Fibroblast of gingiva (primary cell): ENCODE measurements at places on chromosomes 4 and X.

DNA sequence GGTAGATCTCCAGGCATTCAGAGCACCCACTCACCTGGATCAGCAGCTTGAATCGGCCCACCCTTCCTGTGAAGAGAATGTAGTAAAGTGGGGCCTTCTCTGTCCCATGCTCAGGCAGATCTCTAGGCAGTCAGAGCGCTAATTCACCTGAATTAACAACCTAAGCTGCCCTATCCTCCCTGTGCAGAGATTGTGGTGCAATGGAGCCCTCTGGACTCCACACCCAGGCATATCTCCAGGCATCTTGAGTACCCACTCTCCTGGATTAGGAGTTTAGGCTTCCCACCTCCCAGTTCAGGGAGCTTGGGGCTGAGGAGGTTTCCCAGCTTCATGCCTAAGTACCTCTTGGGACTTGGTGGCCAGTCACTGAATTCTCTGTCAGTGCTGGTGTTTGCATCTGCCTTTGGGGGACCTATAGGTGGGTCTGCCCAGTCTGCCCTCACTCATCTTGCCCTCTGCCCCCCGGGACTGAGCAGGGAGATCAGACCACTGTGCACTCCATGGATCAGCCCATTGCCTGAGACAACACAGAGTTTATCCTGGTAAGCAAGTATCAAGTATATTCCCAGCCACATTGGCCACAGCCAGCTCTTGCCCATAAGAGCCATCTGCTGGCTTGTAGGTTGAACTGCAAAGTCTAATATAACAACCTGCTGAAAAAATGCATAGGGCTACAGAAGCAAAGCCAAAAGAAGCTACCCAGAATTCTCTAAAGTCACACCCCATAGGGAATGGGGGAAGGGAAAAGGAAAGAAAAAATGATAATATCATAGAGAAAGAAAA lies 372.9 kb downstream of the KLHL13 start:
- DNase-seq = no peak

GRCh38 chrX:136261321-136261720 lies 10.1 kb upstream of the MAP7D3 start:
- no peak for DNase-seq

- no peak for DNase-seq
These were observed 475.5 kb downstream of the CCSER1 start for GRCh38 chr4:90602726-90603125.

- DNase-seq = no peak
These were observed 68.3 kb downstream of the PALLD start for GRCh38 chr4:168565130-168565529.

DNA sequence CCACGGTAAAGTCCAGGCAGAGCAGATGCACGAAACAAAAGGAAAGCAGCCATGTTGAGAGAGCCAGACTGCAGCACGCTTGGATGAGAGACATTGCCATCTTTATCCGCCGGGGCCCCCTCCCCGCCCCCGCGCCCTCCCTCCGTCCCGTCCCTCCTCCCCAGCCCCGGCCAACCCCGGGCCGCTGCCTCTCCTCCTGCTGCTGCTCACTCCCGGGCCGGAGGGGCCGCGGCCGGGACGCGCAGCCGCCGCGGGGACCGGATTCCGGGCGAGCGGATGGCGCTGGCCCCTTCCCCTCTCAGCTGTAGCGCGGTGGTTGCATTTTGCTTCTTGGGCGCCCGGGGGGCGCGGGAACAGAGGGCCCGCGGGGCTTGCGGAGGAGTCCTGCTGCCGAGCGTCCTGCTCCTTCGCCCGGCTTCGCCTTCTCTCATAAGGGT lies 542 bp downstream of the RNF150 start:
- peak; percentile 44 for DNase-seq

- DNase-seq = no peak
These were observed 475.9 kb upstream of the GALNT7 start for GRCh38 chr4:172692701-172693100.

- DNase-seq = peak; percentile 89
These were observed 49.2 kb upstream of the SCRG1 start for GRCh38 chr4:173448103-173448502.

- no peak for DNase-seq
These were observed 13.2 kb downstream of the HAND2 start for GRCh38 chr4:173516621-173517524.

- DNase-seq = no peak
These were observed 90.4 kb upstream of the PJA1 start for GRCh38 chrX:69255441-69256290.

GRCh38 chrX:153934762-153935325 lies at the start of gene NAA10:
Gene NAA10, minus strand, starts transcription at chrX:153935037. Its CDS starts 133 bp downstream, at chrX:153934904.
- peak; percentile 56 for DNase-seq

DNA sequence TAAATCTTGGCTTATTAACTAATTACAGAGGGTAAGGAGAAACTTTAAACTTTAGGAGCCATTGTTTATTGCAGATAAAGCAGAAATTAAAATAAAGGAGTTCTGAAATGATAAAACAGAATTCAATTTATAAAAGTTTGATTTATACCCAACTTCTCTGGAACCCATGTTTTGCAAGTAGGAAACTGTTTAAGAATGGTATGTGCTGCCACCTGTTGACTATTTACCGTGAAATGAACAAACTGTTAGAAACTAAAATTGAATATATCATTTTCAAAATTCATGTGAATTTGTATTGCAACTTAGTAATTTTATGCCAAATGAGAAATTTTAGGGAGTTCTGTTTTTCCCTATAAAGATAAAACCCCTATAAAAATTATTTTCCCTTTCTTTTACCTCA lies 11.0 kb upstream of the TBC1D8B start:
- peak; percentile 6 for DNase-seq

DNA sequence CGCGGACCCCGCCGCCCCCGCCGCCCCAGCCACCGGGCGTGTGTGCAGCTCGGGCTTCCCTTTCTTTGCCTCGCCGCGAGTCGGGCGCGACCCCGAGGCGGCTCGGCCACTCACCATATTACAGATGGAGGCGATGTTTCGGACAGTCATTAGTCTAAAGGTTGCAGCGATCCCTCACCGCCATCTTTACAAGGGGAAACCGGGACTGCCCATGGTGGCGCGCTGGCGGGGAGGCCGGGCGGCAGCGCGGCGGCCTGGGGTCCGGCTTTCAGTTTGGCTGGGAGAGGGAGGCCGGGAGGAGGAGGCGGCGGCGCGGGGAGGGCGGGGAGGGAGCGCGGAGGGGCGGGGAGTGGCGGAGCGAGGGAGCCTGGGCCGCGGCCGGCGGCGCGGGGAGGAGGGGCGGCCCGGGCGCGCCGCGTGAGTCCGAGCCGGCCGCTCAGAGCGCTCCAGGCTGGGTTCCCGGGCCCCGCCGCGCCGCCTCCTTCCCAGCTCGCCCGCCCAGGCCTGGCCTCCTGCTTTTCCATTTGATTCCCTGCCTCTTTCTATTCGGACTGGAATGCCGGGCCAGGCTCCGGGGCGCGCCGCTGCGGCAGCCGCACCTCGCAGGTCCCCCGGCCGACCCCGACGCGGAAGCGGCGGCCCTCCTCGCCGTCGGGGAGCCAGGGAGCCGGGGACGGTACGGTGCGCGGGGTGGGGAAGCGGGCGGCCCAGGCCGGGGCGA lies at the start of gene USP46:
TSS of gene USP46 (minus strand) at position 301 of the 721 bp plus-strand sequence. CDS start at position 150, 151 bp downstream.
- DNase-seq = peak; percentile 80

DNA sequence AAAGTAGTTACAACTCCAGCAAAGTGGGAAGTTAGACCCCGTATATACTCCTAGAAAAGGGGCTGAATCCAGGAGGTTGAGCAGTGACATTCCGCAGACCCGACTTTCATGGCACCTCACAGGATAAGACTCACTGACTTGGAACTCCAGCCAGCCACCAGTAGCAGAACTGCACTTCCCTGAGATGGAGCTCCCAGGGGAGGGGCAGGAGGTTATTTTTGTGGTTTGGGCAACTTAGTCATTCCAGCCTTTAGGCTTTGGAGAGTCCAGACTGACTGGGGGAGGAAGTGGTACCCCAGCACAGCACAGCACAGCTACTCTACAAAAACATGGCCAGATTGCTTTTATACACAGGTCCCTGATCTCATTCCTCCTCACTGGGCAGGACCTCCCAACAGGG lies 319.1 kb downstream of the PCDH19 start:
- no peak for DNase-seq

GRCh38 chrX:24391843-24392242 lies 31.4 kb downstream of the SUPT20HL1 start:
- no peak for DNase-seq

DNA sequence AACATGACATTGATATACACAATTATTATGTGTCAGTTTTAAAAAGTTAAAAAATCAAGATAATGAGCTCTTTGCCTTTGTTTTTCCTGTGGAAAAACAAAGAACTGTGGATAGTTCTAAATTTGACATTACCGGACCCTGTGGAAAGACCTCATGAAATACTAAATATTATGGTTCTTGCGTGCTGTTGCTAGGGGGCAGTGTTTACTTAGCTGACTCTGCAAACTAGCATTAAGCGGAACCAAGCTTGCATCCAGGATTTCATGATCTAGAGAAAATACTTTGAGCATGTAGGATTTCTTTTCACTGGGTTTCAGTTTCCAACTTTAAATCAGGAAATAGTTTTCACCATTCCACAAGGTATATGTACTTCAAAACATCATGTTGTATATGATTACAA lies 33.6 kb downstream of the CLCN4 start:
- DNase-seq = peak; percentile 75

- DNase-seq = no peak
These were observed 249.5 kb downstream of the GPM6A start for GRCh38 chr4:175562542-175562941.

DNA sequence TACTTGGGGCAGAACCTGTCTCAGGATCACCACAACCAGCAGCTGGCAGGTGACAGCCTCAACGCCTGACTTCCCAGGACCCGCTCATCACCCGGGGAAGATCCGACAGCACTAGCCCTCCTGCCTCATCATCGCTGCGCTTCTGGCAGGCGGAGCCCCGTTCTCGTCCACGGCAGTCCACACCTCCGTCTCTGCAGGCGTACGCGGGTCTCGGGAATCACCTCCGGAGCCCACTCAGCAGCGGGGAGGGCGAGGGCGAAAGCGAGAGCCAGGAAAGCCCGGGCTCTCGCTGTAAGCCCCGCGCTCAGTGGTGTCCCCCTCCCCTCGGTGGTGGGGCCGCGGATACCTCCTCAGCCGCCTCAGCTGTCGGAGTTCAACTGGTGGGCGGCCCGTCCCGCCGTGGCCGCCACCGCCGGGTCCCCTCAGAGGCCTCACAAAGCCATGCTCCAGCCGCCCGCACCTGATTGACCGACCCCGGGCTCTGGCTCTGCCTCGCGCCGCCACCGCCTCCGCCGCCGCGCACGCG lies 518 bp upstream of the CNKSR2 start:
- no peak for DNase-seq

GRCh38 chr4:5757954-5758353 lies 47.0 kb downstream of the EVC start:
- no peak for DNase-seq

DNA sequence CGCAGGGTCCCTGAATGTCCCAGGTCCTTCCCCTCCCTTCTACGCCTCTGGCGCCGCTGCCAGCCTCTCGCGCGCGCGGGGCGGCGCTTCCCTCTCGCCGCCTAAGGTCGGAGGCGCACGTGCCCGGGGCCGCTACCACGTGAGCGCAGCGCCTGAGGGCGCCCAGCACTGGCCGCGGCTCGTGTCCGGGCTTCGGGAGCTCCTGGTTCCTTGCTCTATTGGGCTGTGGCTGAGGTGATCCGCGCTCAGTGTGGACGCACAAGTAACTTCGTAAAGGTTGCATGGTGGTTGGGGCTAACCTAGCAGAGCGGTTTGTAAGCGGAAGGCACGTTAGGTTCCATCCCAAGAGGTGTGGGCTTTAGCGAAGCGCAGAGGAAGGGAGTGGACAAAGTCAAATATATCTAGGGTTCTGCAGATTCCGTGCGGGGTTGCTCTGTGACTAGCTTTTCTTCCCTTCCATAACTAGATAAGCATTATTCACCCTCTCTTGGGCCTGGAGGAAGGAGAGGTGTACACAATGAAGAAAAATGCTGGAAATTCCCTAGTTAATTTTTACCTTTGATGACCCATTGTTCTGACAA lies 1.8 kb downstream of the TLL1 start:
- no peak for DNase-seq

GRCh38 chr4:140088323-140088967 lies 65.5 kb downstream of the MAML3 start:
- DNase-seq = no peak

DNA sequence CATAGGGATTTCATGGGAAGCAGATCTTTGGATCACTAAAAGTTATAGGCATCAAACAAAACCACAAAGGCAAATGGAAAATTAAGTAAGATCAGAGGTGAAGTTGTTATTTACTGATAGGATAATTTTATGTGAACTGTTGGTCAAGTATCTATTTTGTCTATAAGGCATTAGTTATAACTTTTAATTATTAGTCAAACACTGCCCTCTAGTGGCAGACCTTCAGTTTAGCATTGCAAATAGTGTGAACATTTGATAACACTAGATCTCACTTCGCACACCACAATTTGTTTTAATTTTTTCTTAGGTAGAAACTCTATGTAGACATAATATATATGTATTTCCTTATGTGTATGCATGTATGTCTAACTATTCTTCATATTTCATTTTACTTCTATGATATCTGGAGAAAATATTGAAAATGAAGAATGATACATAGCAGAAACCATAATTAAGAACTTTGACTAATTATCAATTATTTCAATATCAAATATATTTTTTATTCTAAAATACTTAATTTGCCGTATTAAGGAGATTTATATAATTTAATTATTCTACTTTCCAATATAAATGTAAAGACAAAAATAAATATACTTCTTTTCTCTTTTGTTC lies 214.5 kb upstream of the TACR3 start:
- peak; percentile 12 for DNase-seq

DNA sequence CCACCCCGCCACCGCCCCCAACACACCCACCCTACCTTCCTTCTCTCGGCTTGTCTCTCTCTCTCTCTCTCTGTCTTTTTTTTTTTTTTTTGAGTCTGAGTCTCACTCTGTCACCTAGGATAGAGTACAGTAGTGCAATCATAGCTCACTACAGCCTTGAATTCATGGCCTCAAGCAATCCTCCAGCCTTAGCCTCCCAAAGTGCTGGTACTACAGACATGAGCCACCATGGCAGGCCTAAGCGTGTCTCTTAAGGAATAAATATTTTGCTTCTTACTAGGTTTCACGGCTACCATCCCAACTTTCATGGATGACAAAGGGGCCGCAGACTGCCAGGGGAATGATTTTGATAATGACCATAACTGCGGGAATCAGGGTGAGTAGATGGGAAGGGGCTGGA lies 55.8 kb downstream of the SSX7 start:
- DNase-seq = no peak

DNA sequence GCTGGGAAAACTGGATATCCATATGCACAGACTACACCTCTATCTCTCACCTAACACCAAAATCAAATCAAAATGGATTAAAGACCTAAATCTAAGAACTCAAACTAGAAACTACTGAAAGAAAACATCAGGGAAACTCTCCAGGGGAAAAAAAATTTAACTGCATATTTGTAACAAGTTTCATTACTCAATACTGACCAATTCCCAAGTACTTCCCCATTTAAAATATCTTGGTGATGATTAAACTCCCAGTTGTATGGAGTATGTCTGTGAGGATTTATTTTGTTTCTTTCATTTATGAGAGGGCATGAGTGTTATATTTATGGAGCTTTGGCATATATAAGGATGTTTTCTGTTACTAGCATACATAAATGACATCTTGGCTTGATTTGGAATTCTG lies 112.3 kb upstream of the IL15 start:
- peak; percentile 26 for DNase-seq

GRCh38 chr4:152556283-152556682 lies 20.4 kb upstream of the FBXW7 start:
- DNase-seq = no peak
